ENCODE measurements at places on chromosomes 16 and 17.

GRCh38 chr16:1979271-1980029 is 1.8 kb downstream of the NOXO1 start:
- DNase-seq, result no peak

DNA sequence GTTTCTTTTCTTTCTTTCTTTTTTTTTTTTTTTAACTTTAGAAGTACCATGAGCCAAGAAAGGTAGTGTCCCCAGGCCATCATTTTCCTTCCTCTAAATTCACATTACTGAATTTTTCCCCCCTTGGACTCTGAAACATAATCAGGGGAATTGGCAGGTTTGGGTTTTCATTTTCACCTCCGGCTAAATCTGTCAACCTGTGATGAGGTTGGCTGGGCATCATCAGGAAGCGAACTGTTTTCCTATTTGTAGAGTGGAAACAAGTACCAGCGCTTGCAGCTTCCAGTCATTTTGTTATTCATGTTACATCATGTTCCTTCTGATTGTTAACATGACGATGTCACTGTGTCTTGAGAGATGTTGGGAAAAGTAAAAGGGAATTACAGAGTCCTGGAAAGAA is 641.9 kb upstream of the RBFOX1 start:
- no peak for DNase-seq

GRCh38 chr16:84298376-84298899 is 3.8 kb downstream of the WFDC1 start:
- no peak for DNase-seq

DNA sequence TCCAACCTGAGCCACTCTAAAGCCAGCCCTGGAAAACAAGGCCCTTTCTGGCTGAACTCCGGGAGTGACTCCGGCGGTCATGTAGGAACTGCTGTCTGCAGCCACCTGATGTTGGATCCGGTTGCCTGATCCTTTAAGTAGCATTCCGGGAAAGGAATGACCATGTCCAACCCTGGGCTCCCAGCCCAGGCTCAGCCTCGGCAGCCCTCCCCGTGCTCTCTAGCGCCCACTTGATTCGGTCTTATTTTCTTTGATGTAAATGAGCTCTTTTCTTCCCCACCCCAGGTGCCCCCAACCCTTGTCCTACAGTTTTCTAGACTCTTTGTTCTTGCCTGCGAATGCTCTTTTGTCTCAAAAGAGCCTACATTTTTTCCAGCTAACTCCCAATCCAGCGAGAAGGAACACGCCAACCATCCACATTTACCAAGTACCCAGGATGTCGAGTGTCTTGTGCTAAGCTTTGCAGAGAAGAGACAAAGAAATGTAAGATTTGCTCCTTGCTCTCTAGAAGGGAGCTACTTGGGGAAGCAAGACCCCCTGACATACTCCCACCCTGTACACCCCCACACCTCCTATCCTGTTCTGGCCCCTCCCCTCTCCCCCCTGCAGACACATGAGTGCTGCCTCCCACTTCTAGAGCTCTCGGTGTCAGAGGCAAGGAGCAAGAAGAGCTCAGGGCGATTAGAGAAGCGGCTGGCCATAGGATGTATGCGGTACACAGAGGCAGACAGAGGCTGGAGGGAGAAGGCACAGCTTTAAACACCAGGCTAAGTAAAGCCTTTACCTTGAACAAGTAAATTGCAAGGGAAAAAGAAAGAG is 53.8 kb downstream of the COG7 start:
- no peak for DNase-seq

- DNase-seq, result no peak
Measured at GRCh38 chr16:3965781-3966582, 85.5 kb upstream of the CREBBP start.

- no peak for DNase-seq
Measured at GRCh38 chr16:1740781-1741490, 30.4 kb downstream of the NME3 start.

- no peak for DNase-seq
Measured at GRCh38 chr17:31820691-31821435, 38.2 kb downstream of the COPRS start.

DNA sequence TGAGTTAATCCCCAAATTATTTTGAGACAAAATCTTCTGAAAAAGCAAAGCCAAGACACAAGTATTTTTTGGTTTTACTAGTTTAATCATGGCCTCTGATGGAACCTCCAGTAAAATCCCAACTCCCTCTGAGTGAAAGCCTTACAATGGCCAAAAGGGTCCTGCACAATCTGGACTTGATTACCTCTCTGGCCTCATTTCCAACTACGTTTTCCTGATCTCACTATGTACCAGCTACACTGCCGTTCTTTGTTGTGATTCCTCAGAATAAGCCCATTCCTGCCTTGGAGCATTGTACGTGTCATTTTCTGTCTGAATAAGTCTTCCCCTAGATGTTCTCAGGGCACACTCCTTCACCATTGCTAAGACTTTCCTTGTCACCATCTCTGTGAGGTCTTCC is 37.3 kb downstream of the SPOP start:
- DNase-seq, result no peak
